ENCODE measurements at places on chromosomes 3 and 15.

DNA sequence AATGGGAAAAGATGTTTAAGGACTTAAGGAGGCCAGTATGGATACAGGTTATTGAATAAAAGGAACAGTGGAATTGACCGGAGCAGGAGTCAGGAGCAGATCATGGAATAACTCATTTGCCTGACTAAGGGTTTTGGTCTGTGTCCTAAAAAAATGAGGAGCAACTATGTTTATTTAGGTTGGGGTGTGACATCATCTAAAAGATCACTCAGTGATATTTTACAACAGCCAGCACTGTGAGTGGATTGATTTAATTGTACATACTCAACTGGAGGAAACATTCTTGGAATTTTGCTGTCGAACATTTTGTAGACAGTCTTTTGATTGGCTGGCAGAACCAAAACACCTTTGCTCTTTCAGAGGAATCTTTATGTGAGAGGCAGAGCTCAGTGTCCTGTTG, 348.6 kb upstream of the CDIN1 start:
- no peak for DNase-seq

- DNase-seq, result no peak
Observed at GRCh38 chr15:61367953-61368352, 138.9 kb upstream of the RORA start.

DNA sequence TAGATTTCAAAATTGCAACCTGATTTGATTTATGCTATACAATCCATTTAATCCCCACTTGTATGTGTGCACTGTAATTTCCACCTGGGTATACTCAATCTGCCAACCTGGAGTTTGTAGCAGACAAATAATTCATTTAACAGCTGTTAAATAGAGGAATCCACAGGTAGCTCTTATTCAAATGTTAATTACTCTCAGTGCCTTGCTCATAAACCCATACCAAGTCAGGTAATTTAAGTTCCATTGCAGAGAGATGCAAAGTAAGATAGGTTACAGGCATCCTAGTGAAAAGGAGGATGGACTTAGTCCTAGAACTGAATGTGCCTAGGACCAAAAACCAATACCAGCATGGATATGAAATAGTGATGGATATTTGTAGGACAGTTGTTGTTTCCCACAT, 674.2 kb downstream of the TBL1XR1 start:
- DNase-seq, result no peak

DNA sequence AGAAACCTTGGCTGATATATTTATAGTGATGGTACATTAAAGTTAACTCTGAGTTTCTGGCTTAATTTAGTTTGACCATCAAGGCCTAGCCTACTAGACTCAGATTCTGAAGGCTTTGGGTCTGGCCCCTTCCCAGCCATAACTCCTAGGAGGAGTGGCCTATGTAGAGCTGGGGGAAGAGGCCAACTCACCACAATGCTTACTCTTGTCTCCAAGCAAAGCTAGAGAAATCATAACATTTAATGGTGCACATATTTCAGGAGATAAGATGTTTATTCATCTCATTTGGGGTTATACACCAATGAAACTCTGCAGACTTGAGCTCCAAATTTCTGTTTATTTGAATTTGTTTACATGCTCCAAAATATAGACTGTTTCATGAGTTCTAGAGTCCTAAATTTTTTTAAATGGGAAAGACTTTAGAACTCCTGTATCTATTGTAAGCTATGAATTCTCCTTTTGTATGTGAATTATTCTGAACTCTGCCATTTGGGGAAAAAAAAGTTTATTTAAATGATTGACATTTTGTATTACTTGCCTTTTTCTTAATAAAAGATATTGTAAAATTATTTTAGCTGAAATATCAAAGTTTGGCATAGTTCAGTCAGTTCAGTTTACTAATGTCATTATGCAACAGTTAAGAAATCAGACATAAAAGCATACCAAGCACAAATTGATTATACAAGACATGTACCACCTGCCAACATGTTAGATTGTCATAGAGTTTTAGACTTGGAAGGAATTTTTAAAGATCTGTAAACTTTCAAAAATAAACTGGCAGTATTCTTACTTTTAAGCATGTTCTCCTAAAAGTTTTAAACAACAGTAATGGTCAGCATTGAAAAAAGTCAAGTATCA, 143.4 kb upstream of the NR2E3 start:
- DNase-seq, result no peak

DNA sequence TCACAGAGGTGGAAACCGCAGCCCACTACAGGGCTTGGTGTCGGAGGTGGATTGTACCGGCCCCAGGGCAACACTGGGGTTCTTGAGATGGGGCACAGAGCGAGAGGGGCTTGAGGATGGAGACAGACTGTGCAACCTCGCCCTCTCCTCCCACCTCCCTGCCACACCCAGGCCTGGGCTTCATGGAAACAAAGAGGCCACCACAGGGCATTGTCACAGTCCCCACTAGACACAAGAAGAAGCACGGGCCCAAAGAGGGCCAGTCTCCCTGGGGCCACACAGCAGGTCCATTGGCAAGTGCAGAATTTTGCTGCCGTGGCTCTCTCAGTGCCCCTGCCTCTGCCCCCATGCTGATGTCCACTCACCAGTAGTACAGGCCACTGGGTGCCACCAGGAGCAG, 4.1 kb upstream of the CALML4 start:
- DNase-seq, result no peak

DNA sequence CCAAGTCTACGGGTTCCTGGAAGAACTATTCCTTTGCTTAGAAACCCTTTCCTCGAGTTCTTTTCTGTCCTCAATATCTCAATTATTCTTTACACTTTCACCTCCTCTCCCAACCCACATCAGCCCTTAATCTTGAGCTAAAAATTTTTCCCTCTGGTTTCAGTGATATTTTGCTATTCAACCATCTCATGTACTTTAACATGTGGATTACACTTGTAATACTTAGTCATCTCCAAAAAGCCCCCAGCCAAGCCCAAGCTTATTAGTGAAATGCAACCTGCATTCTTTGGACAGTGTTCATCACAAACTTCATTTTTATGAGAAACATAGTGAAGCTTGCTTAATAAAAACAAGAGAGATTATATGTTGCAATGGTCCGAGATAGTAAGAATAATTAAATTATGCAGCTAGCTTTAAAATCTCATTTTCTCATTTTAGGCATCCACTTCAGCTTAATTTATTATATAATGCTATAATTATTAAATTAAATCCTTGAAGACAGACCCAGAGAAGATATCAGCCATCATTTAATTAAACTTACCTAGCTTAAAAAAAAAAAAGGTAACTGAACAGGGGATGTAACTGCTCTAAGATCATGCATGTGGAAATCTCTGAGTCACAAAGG, 534.5 kb upstream of the TBL1XR1 start:
- DNase-seq, result peak; percentile 52

GRCh38 chr3:25903371-25904129, 113.7 kb downstream of the OXSM start:
- DNase-seq, result no peak

DNA sequence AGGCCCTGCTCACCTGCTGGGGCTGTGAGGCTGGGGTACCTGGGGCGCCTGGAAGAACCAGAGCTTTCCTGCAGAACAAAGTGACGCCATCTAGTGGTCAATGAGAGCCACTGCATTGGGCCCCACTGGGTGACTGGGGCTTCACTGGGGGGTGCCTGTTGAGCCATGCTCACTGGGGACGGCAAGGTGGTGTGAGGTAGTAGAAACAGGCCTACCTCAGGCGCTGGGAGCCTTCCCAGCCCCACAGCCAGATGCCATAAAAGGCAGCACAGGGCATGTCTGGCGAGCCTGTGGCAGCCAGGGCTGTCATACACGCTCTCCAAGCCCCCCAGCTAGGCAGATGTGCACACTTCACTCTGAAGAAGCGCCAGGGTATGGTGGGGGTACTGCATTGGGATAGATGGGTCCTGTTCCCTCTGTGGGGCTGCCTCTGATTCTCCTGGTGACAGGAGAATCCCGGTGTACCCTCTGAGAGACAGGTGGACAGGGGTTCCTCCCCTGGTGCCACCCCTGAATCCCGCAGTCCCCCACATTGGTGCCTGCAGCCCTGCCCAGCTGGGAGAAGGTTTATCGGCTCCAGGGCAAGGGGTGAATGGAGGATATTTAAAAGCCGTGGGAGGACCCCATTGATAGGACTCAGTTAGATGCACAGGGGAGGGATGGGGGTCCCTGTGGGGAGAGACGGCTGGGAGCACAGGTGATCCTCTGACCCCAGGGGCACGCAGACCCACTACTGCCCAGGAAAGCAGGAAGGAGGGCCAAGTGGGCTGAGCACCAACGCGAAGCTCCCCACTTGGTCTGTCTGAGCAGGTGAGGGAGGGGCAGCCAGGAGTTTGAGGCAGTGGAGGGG, 178.8 kb downstream of the NSMCE3 start:
- DNase-seq, result no peak

GRCh38 chr15:40731034-40731433, 24.0 kb downstream of the RMDN3 start:
- no peak for DNase-seq

DNA sequence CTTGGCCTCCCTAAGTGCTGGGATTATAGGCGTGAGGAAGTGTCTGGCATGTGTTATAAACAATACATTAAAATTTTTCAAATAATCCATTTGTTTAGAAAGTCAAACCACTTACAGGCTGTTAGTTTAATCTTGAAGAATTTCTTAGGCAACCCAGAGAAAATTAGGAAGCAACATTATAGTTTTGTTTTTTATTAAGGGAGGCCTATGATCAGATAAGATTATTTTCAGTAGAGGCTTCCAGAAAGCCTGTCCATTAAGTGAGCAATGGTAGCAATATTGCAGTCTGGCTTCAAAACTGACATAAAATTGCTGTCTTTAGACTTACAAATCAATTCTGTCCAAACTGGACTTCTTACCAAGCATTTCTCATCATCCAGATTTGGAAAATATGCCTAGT, 49.6 kb downstream of the CD47 start:
- DNase-seq, result no peak

GRCh38 chr3:87206070-87206469, 21.0 kb upstream of the CHMP2B start:
- peak; percentile 29 for DNase-seq

- DNase-seq, result no peak
Observed at GRCh38 chr15:84736375-84736774, 12.0 kb upstream of the ZNF592 start.

GRCh38 chr3:161096771-161097367, 8.3 kb downstream of the B3GALNT1 start:
- DNase-seq, result no peak

- DNase-seq, result no peak
Observed at GRCh38 chr3:178849199-178849910, 222.3 kb downstream of the ZMAT3 start.

DNA sequence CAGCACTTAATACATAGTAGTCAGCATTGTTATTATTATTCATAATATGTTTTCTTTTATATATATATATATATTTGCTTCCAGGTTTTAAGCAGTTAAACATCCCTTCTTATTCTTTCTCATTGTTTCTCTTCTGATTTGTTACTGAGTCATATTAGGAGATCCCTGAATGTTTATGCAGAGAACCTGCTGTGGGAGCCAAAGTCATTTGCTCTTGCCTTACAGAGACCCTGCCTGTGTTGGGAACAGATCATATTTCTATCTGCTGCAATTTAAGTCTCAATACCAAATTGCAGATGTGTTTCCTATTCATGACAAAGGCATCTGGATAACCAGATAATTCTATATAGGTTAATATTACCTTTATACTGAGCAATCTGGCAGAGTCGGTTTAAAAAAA, 323.0 kb upstream of the UMPS start:
- DNase-seq, result no peak

DNA sequence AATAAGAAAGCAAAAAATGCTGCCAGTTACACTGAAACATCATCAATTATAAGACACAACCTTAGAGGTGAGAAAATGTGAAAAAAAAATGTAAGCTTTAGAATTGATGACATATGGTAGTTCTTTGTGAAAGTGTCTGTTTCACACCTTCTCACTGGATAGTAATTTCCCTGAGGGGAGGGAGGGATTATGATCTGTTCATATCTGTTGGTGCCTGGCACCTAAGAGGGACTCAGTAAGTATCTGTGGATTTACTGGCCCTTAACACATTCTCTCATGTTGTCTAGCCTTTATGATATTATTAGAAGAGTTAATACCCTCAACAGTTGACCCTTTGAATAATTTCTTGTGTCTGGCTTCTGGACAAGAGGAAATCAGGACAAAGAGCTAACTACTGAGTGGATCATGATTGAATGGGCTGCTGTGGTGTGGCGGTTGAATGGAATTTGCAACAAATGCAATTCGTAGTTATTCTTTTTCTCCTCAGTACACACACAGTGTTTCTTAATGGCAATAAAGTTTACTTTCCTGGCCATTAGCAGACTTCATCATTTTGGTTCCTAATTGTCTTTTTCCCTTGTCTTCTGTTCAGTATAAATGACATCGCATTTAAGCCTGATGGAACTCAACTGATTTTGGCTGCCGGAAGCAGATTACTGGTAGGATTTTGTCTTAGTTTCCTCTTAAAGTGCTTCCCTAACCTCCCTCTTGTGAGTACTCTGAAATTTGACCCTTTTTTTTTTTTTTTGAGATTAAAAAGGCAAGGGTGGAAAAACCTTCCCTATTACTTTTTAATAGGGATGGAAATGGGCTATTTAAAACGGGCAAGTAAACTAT, 9.5 kb downstream of the IFT122 start:
- no peak for DNase-seq

DNA sequence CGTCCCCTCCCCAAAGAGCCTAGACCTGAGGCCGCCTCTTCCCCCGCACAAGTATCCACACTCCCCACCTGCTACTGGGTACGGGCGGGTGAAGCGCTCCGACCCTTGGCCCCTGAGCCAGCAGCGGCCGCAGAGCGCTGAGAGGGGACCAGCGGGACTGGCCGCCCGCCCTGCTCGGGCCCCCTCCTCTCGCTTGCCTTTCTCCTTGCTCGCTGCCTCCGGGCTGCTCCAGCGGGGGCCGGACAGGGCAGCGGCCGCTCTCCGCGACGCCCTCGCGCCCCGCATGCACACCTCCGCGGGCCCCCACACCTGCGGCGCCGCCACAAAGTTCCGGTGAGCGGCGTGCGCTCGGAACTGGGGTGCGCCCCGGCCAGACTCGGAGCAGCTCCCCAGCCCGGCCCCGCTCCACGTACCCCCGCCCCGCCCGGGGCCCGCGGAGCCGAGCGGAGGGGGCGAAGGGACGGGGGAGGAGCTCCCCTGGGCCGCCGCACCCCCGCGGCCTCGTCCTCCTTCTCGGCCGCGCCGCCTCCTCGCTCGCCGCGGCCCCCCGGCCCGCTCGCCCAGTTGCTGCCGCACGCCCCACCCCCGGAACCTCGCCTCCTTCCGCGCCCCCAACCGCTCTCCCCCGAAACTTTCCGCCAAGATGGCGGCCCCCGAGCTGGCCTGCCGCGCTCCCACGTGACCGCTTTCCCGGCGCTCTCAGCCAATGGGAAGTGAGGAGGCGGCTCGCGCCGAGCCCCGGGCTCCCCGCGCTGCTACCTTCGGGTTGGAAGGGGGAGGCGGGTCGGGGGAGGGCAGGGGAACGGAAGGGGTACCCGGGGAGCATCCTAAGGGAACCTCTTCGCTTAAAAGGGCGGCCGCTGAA, 704 bp downstream of the DLG1 start:
- no peak for DNase-seq
